ENCODE measurements at places on chromosomes 13 and 19.
A peak's percentile ranks its signal among the peaks of the same experiment; 100 is the strongest.

GRCh38 chr19:7450243-7451223 lies 38.3 kb downstream of the PEX11G start:
- DNase-seq = peak; percentile 36

- DNase-seq = no peak
Observed at GRCh38 chr19:33524024-33524664, 2.6 kb upstream of the PEPD start.

DNA sequence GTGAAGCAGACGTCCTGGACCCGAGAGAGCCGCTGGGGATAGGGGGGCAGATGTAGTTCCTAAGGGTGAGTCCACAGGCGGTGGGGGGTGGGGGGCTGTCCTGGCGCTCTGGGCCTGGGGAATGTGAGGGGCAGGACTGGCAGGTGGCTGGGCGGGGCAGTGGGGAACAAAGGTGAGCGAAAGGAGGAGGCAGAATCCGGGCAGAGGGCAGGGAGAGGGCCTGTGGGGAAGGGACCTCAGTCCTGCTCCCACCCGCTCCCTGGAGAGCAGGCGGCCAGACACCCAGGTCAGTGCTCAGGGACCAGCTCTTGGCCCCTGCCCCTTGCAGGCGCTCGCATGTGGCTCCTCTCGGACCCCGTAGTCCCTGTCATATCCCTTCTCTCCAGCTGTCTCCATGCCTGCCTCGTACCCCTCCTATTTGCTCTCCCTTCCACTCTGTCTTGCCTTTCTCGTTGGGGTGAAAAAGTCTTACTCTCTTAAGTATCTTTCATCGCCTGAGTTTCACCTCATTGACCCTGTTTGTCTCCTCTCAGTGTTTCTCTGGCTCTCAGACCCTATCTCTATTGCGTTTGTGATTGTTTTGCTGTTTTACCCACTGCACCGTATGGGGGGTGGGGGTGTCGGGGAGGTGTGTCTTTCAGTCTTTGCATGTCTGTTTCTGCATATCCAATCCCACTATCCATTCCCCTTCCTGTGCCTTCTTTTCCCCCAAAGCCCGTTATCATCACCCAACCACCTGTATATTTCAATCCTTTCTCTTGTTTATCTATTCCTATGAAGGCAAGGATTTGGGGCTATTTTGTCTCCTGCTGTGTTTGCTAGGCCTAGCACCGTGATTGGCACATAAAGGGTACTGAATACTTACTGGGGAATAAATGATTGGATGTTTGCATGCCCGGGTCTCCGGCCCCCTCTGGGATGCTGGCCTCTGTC lies 5.8 kb downstream of the SPHK2 start:
- no peak for DNase-seq

- no peak for DNase-seq
Observed at GRCh38 chr19:45162608-45163143, 1.9 kb upstream of the NKPD1 start.

DNA sequence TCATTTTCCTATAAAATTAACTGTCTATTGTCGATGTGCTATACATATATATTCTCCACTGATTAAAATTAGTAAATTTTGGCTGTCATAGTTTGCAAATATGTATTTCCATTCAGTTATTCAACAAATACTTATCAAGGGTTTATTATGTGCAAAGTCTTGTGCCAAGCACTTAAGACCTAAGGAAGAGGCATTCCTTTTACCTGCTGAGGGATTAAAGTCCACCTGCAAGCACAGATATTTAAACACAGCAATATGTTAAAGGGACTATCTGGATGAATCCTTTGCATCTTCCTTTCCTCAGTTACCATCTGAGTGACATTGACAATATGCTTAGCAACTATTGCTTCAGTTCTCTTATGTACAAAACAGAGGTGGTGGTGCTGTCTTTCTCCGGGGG lies 89.3 kb downstream of the LIG4 start:
- no peak for DNase-seq

GRCh38 chr19:34237283-34237682 lies 17.1 kb upstream of the GARRE1 start:
- no peak for DNase-seq

- DNase-seq = no peak
Observed at GRCh38 chr19:38033658-38034491, 126.9 kb downstream of the SIPA1L3 start.

GRCh38 chr13:113420833-113421600 lies 32.3 kb downstream of the ADPRHL1 start:
- no peak for DNase-seq

- no peak for DNase-seq
Observed at GRCh38 chr13:30774214-30774730, 38.9 kb downstream of the ALOX5AP start.

- no peak for DNase-seq
Observed at GRCh38 chr19:14050512-14050911, 11.4 kb downstream of the PALM3 start.

- DNase-seq = no peak
Observed at GRCh38 chr13:98975822-98976261, 2.0 kb downstream of the DOCK9 start.

DNA sequence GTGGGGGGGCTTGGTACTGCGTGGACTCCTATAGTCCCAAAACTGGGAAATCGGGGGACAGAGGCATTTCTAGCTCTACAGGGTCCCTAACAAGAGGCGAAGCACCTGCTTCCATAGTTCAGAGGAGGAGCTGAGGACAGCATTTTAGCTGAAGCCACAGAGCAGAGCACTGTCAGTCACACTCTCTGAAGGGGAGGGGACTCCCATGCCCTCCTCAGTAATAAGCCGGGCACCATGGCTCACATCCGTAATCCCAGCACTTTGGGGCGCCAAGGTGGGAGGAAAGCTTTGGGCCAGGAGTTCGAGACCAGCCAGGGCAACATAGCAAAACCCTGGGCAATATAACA lies 3.8 kb downstream of the NPAS1 start:
- no peak for DNase-seq

DNA sequence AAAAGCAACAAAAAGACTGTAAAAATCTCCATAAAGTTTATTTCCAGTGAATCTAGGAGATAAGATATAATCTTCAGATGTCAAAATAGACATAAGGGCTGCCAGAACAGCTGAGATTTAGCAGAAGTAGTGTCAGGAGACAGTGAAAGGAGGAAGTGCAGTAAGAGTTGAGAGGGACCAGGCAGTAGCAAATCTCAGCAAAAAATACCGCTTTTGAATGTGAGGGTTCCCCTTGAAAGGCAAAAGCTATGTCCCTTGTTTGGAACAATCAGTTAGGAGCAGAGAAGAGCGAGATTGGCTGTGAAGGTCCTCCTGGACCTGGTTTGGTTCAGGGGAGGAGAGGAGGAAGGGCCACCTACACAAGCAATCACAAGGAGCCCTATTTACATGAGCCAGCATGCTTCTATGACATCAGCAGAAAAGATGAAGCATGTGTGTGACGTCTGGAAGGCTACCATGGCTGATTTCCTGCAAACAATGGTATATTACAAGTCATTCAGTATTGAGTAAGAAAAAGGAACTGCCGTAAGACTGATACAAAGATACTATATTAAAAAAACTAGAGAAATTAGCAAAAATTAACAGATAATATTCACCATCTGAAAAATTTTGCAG lies 98.9 kb upstream of the SIAH3 start:
- DNase-seq = no peak

DNA sequence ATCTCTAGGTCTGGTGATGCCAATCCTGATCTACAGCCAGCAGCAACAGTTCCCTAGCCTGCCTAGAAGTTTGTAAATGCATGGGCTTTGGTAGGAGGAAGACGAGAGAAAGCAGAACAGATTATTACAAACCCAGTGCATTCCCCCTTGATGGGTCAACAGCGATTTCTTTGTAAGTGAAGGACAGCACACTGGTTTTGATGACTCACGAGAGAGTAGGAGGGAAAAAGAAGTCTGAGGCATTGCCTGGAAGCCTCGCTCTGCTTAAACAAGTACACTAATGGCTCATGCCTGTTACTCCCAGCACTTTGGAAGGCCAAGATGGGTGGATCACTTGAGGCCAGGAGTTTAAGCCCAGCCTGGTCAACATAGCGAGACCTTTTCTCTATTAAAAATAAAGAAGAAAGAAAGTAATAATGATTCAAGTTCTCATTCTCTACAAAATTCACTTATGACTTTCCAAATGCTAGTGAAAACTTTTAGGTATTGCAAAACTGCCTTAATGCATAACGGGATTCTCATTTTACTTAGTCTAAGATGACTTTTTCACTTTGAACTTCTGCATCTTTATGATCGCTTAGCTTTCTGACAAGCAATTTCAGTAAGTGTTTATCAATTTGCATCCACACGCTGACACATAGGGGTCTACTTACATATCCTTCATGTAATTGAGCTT lies 47.7 kb upstream of the USPL1 start:
- DNase-seq = no peak

DNA sequence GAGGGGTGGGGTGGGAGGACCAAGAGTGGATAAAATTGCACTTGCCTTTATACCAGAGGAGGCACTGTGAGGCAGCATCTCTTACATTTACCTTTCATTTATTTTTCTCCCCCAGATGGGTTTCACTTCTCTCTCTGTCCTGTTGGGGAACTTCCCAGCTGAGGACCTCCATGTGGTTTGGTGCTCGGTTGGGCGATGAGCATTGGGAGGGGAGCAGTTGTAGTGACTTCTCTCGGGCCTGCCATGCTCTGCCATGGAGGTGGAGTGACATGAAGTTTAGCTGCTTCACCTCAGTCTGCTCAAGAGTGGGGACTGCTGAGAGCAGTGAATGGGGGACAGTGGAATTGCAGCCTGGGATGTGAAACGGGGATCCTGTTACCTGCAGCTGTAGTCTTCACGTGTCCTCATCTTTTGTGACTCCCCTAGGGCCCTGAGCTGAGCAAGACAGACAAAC lies 23.1 kb upstream of the CXCL17 start:
- no peak for DNase-seq

DNA sequence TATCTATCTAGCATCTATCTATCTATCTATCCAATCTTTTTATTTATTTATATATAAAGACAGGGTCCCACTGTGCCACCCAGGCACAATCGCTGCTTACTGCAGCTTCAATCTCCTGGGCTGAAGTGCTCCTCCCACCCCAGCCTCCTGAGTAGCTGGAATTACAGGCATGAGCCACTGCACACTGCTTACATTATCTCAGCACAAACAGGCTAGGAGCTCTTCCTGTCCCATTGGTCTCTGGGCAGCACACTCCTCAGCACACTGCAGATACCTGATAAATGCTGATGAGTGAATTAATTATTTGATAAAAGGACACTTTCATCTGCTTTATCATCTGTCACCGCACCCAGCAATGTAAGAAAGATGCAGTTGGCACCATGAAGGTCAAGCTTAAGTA lies 16.1 kb downstream of the ZNF562 start:
- DNase-seq = no peak

GRCh38 chr13:113053376-113053775 lies 52.2 kb upstream of the F7 start:
- no peak for DNase-seq

- no peak for DNase-seq
Observed at GRCh38 chr13:113545455-113545930, 39.1 kb upstream of the TFDP1 start.

- peak; percentile 57 for DNase-seq
Observed at GRCh38 chr13:91347202-91347995, at the start of gene MIR17HG. TSS of gene MIR17HG (plus strand) at chr13:91347687.

- no peak for DNase-seq
Observed at GRCh38 chr13:51063909-51064308, 47.2 kb downstream of the C13orf42 start.

- peak; percentile 96 for DNase-seq
Observed at GRCh38 chr19:45455707-45456499, 11.9 kb upstream of the FOSB start.

DNA sequence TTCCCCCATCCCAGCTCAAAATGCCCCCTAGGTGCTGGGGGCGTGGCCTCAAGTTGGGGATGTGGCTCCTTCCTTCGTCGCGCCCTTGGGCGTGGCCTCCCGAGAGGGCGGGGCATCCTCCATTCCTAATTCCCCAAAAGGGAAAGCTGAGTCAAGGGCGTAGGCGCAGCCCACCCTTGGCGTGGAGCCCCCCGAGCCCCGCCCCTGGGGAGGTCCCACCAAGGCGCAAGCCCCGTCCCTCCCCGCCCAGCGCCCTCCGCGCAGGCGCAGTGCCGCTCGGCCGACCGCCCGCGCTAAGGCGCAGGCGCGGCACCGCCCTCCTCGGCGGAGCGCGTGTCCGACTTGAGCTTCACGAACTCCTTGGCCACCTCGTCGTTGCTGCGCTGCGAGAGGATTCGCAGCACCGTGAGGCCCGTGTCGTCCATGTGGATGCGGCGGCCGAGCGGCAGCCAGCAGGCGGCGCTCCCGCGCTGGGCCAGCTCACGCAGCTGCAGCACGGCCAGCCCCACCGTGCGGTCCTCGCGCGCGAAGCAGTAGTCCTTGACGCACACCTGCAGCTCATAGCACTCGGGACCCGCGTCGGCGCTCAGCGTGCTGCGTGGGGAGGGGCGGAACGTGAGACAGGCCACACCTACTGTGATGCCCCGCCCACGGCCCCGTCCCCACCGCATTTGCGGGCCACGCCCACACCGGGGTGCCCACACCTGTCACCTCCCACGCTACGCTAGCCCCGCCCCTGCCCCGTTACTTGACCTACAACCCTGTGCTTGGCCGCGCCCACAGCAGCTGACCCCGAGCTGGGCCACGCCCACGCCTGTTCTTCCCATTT lies 50.5 kb downstream of the COLGALT1 start:
- peak; percentile 7 for DNase-seq

GRCh38 chr19:43380771-43381386 lies 27.4 kb downstream of the CD177 start:
- no peak for DNase-seq

- DNase-seq = no peak
Observed at GRCh38 chr13:20441879-20442278, 83.8 kb downstream of the CRYL1 start.

GRCh38 chr19:13356686-13357280 lies 149.5 kb downstream of the CACNA1A start:
- no peak for DNase-seq

DNA sequence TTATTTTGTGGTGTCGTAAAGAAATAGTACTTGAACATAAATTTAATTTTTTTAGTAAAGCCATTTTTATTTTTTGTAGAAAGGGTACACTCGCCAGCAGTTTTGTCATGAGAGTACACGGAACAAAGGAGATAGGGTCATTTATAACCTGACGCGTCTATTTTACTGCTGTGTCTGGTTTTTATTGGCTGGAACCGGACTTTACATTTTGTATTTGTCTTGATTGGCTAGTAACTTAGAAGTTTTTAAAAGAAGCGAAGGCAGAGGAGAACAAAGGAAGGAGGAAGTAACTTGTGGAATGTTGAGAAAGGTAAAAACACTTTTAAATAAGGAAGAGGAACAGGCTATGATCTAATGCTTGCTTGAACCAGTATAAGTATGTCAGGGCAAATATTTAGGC lies 43.5 kb downstream of the TRPM4 start:
- no peak for DNase-seq

- DNase-seq = no peak
Observed at GRCh38 chr13:91072486-91072885, 275.0 kb upstream of the MIR17HG start.

GRCh38 chr13:58963321-58963720 lies 1200.4 kb downstream of the DIAPH3 start:
- no peak for DNase-seq

DNA sequence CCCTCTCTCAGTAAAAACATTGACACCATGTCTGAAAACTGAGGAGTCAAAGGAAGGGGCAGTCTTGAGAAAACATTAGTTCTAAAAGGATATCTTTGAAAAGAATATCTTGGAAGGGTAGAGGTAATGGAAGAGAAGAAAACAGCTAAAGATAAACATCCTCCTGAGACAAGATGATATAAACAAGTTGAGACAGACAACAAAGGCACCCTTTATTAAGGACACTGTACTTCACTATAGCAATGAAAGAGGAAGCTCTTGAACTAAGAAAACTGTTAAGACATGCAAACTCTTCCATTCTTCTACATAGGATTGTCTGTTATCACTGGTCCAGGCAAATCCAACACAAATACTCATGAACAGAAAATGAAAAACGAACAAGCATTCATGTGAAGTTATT lies 46.3 kb downstream of the MTMR6 start:
- DNase-seq = no peak

GRCh38 chr13:106103779-106104178 lies 431.7 kb downstream of the EFNB2 start:
- no peak for DNase-seq

Measured in pulmonary artery endothelial cell (primary cell).